ENCODE measurements at places on chromosomes 7 and 10.

DNA sequence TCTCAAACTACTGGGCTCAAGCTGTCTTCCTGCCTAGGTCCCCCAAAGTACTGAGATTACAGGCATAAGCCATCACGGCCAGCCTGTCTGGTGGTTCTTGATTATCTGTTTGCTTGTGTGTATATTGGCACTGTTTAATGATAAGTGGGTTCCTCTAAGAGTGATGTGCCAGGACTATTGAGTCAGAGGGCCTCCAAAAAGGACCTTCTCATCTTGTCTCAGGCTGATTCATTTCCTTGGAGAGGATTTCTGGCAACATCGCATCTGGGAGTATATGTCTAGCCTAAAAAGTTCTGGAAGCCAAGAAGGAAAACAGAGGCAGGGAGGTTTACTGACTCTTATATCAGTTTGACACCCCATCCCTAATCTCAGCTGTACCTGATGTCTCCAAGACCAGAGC, 27.1 kb upstream of the AKAP9 start:
- DNase-seq: no peak

DNA sequence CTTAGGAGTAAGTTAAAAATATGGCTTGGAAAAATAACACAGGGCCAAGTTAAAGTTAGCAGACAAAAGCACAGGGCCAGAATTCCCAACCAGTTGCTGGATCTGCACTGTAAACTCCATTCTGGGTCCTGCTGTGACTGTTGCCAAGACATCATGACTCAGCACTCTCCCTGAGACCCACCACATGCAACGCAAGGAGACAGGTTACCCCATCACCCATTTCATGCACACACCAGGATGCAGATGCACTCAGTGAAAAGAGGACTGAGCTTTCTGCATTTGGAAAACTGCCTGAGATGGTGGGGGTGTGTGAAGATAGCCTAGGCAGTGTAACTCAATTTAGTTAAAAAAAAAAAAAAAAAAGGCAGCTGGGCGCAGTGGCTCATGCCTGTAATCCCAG, 97.6 kb upstream of the ZNF438 start:
- no peak for DNase-seq

DNA sequence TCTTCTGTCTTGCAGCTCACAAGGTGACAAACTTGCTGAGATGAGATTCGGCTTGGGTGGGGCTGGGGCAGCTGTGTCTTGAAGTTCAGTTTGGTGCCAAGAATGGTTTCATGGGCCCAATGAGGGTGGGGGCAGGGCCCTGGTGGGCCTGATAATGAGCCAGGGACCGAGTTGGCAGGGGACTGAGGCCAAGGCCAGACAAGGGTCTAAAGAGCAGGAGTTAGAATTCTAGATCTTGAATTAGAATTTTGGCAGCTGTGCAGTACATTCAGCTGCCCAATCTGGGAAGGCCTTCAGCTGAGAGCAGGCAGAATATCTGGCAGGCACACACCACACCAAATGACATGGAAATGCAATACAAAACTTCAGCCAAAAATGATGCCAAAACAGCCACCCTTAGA, 1.5 kb upstream of the JAZF1 start:
- DNase-seq: no peak

DNA sequence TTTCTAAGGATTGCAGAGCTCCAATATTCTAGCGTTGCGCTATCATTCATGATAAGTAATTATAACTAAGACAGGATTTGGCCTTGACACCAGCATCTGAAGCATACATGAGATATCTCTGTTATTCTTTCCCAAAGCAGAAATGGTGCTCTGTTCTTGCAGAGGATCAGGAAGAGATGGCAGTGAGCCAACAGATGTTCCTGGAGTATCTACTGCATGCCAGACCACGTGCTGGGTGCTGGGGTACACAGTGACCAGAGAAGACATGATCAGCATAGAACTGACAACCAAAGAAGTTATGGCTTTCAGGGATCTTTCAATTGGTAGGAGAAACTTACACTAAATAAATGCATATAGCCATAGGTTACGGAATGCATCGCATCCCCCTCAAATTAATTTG, 63.7 kb upstream of the PLXNA4 start:
- DNase-seq: no peak

GRCh38 chr7:143518521-143518920, 40.8 kb downstream of the TAS2R41 start:
- no peak for DNase-seq

DNA sequence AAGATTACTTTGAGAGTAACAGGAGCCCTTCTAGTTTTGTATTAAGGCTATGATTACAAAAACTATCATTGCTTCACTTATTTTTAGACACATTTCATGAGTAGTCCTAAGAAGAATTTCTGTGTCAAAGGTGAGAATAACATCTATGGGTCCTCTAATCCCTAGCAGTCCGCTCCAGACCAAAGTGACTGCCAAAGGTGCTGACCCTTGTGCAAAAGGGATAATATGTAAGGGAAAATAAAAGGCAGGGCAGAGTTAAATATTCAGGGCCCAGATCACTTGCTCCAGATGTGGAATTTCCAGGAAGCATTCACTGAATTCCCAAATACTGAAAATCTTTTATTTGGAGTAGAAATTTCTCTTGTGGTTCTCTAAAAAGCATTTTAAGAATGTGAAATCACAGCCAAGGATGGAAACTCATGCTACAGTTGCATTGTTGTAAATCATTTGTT, 29.3 kb downstream of the RHOBTB1 start:
- DNase-seq: no peak

DNA sequence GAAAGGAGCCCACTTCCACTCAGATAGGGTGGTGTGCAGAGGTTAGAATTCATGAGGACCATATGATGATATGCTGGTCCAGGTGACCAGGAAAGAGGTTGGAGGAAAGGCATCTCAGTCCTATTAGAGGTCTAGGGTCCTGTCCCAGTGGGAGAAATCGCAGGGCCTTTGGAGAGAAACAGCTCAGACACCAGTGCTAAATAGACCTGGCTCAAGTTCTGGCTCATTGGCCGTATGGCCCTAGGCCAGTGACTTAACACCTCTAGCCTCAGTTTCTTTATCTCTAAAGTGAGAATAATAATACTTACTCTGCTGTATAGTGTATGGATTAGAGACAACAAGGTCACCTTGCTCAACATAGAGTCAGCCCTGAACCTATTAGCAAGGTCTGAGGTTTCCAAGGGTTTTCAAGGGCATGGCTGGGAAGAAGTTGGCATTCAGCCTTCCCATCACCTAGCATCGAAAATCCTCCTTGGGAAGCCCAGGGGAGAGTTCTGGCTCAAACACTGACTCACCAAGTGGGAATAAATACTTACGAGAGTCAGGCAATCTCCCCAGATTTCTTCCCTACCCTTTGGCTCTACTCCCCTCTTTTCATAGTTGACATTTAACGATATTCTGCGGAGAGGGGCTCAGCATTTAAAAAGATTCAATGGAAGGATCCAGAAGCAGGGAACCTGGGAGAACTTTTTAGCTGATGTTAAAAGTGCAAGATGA, 473.1 kb upstream of the PODXL start:
- DNase-seq: no peak

DNA sequence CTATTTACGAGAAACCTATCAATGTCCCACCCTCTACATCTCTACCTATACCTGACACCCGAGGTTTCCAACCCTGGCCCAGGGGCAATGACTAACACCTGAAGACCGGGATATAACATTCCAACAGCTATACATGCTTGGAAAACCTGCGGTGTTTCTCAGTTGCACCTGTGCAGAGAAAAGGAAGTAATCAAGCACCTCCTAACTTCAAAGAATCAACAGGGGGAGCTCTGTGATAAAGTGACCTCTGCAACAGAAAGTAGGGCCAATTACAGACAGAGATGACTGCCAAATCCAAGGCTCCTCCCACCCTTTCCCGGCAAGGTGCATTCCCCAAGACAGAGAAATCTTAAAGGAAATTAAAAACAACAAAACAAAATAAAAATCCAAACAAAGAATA, 41.3 kb downstream of the CCDC6 start:
- DNase-seq: no peak

DNA sequence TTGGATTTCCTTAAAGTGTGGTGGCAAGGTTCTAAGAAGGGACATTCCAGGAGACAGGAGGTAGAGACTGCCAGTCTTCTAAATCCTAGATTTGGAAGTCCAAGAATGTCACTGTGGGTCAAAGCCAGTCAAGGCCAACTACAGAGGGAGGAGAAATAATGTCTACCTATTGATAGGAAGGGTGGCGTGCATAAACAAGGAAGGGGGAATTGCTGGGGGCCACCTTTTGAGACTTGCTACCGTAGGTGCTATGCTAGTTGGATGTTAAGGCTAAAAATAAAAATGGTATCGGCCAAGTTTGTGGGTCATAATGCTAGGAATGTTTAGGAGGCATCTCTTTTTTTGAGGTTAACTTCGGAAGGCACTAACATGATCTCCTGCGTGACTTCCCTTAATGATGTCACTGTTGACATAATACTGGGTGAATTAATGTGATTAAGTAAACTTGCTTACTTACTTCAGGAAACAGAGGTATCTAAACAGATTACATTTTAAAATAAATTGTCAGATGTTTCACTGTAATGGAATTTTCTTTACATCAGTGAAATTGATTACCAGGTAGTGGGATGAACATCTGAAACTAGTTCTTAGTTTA, 4.8 kb downstream of the BTRC start:
- DNase-seq: no peak

DNA sequence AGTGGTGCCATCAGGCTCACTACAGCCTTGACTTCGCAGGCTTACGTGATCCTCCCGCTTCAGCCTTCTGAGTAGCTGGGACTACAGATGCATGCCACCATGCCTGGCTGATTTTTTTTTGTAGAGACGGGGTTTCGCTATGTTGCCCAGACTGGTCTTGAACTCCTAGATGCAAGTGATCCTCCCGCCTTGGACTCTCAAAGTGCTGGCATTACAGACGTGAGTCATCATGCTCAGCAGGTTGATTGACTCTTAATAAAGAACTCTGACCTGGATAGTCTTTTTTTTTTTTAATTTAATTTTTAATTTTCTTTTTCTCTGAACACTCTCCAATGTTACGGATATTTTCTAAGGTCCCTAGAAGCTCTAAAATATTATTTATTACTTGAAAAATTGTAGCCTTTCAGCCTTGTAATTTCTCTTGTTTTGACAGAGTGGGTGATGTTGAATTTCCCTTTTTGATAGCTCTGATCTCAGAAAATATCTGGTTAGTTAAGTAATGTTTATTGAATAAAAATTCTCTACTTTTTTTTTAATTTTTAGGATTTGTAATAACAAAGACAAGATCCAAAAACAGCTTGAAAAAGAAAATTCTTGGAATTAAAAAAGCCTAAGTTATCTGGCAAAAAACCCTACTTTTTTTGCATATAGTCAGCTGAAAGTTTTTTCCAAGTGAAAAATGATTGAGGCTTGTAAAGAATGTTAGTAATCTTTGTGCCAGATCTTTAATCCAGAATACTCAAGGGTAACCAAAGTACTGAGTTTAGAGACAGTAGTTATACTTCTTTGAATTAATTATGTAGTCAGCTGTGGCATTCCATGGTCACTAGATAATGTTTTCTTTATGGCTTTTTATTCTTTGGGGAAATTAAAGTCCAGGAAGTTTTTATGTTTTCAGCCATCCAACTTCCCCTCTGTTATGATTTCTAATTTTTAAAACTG, 26.7 kb downstream of the TBC1D12 start:
- DNase-seq: no peak

DNA sequence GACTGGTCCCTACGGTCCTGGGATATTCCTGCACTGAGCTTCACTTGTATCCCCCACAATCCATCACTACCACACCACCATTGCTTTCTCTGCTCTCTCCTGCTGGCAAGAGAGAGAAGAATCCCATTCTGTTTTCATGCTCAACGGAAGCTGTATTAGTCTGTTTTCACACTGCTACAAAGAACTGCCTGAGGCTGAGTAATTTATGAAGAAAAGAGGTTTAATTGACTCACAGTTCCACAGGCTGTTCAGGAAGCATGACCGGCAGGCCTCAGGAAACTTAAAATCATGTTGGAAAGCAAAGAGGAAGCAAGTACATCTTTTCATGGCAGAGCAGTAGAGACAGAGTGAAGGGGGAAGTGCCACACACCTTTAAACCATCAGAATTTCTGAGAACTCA, 260.4 kb upstream of the LYZL1 start:
- no peak for DNase-seq

DNA sequence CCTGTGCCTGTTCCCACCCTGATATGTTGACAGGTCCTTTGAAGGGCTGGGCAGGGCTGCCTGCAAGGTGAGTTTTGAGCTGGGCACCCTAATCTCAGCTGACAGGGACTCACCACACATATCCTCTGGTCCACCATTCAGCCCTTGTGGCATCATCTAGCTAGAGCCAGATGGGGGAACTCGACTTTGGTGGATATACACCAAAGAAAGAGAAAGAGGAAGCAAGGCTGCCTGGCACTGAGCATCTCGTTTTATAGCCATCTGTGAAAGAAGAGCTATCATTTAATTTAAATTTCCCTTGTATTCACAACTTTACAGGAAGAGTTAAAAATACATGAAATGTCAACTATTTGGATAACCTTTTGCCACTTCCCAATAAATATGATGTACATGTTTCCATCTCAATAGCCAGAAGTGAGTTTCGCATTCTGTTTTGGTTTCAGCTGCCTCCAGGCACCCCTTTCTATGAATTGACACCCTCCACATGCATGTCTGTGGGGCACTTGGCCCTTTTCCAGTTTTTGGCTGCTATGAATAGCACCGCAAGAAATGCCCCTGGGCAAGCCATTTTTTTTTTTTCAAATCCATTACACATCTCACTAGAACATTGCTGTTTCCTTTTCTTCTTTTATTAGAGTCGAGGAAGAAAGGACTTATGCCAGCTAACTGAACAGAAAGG, 22.9 kb upstream of the GRB10 start:
- no peak for DNase-seq

DNA sequence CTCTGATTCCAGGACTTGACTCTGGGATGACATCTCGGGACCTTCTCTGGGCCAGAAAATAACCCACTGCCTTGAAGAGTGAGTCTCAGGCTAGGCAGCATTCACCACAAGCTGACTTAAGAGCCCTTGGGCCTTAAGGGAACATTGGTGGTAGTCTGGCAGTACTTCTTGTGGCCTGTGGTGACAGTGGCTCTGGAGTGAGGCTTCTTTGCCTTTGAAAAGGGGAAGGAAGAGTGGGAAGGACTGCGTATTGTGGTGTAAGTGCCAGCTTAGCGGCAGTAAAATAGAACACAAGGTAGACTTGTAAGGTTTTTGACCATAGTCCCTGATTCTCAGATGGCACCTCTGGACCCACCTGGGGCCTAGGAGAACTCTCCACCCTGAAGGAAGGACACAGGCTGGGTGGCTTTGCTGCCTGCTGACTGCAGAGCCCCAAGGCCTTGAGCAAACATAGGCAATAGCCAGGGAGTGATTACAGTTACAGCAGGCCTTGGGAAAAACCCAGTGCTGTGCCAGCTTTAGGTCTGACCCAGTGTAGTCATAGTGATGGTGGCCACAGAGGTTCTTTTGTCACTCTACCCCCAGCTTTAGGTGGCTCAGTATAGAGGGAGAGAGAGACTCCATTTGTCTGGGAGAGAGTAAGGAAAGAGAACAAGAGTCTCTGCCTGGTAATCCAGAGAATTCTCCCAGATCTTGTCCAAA, 483.9 kb downstream of the SH2D4B start:
- no peak for DNase-seq

GRCh38 chr10:120514035-120514620, 57.1 kb downstream of the PLPP4 start:
- no peak for DNase-seq

GRCh38 chr10:58241346-58241745, 26.3 kb downstream of the IPMK start:
- DNase-seq: no peak
